ENCODE measurements at places on chromosomes 1 and 21. TPM values are rescaled to one million over a fixed set of nuclear protein-coding genes. Genes with fewer than 3 reads are reported as not detected.

Gene NID1
- total RNA-seq: 25.5 TPM

Gene CYP4Z1
- total RNA-seq: not detected

Gene RGSL1
- not detected for total RNA-seq

Gene AKT3
- 21.3 TPM for total RNA-seq

Gene MAP10
- total RNA-seq: 2.4 TPM

Gene CD1D
- total RNA-seq: 7.9 TPM

Gene LIN28A
- 1.4 TPM for total RNA-seq

Gene MFAP2
- total RNA-seq: 1.4 TPM

Gene SMIM34
- total RNA-seq: not detected

Gene ATP1A4
- total RNA-seq: not detected

Gene NHLH1
- total RNA-seq: not detected

Gene TAS1R1
- not detected for total RNA-seq

Gene TIAM1
- 5.7 TPM for total RNA-seq

Gene RHD
- 0.10 TPM for total RNA-seq

Data from colonic mucosa (tissue), 4 donors.